GM23338 (cell line): ENCODE measurements at places on chromosomes 7 and 10.

- DNase-seq, result no peak
These were observed 165.7 kb upstream of the AHR start for GRCh38 chr7:17132726-17133125.

GRCh38 chr10:650886-651615 is 38.4 kb downstream of the DIP2C start:
- DNase-seq, result no peak

DNA sequence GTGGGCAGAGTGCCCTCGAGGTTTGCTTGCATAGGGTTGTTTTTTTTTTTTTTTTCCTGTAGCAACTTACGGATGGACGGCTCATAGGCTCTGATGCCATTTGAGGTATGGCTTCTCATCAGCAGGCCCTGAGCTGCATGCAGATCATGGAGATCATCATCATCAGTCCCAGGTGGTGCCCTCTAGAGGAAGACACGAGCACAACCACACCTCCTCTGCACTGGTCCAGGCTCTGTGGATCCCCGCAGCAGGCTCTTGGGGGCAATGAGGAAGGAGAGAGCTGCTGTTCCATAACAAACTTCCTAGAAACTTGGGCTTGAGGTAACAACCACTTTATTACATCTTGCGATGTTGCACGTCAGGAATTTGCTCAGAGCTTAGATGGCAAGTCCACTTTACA is 132.7 kb upstream of the CXCL12 start:
- peak; percentile 68 for DNase-seq

GRCh38 chr7:97844036-97844435 is 28.2 kb downstream of the ASNS start:
- no peak for DNase-seq

GRCh38 chr7:159008417-159008816 is 136.2 kb downstream of the VIPR2 start:
- DNase-seq, result no peak

- DNase-seq, result no peak
These were observed 30.1 kb downstream of the TMEM178B start for GRCh38 chr7:141103847-141104429.

GRCh38 chr10:129968853-129969183 is 4.7 kb upstream of the EBF3 start:
- DNase-seq, result peak; percentile 92

DNA sequence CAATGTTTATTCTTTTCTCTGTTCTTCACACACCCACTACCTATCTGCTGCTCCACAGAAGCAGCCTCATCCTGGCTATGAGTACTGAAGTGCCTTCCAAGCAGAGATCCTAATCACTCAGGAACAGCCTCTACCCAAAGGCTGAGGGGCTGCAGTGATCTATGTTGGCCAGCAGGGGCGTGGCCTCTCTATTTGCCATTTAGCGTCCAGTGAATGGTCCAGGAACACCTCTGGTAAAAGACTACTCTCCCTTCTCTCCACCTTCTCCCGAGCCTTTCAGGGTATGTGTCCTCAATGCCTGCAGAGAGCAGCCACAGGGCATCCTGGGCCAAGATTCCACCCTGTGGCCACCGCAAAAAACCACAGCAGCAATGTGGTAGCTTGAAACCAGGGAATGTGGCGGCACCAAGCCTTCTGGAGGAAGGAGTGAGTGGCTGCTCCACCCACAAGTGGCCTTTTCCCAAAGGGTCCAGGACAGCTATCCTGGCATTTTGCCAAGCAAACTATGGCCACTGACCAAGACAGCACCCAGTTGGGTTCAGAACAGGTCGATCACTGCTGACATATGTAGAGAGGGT is 70.9 kb downstream of the SYPL1 start:
- peak; percentile 88 for DNase-seq

GRCh38 chr10:58358314-58358933 is 23.6 kb downstream of the UBE2D1 start:
- no peak for DNase-seq

GRCh38 chr7:15399441-15399840 is 162.4 kb downstream of the AGMO start:
- no peak for DNase-seq

GRCh38 chr10:95295031-95295755 is 4.4 kb upstream of the PDLIM1 start:
- DNase-seq, result peak; percentile 88

GRCh38 chr10:60155099-60155877 is 234.4 kb downstream of the ANK3 start:
- no peak for DNase-seq

- DNase-seq, result no peak
These were observed 149.3 kb upstream of the NRP1 start for GRCh38 chr10:33483816-33484190.

- no peak for DNase-seq
These were observed 59.9 kb upstream of the DNAJB6 start for GRCh38 chr7:157276731-157277562.

GRCh38 chr10:102004376-102004775 is 51.6 kb downstream of the ARMH3 start:
- DNase-seq, result no peak

- no peak for DNase-seq
These were observed 120.0 kb upstream of the PRKCQ start for GRCh38 chr10:6700066-6700465.
